ENCODE measurements at places on chromosomes 11 and 22.

DNA sequence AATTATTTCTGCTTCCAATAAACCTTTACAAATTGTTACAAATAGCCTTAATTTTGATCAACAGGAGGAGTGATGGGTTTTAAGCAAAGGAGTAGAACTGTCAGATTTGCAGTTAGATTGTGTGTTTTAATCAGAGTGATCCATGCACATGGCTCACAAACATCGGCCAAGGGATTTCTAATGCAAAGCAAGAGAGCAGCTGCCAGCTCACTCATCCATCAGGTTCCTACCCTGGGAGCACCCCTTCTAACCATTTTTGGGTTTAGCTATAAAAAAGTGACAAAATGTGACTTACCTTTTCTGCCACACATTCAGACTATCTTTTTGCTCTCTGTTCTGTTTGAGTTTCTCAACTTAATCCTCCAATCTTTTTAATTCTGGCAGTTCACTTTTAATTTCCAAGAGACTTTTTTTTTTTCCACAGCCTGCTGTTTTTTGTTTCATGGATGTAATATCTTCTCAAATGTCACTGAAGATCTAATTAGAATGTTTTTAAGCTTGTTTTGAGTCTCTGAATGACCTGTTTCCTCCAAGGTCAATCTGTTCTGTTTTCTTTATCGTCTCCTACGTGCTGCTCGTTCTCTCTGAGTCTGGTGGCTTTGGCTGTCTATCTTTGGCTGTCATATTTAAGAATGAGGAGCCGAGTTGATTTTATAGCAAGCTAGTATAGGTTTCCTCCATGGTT is 6.0 kb downstream of the IZUMO1R start:
- DNase-seq, result no peak

GRCh38 chr22:35638410-35638809 is 9.8 kb upstream of the APOL6 start:
- no peak for DNase-seq

GRCh38 chr22:42719656-42720262 is 911 bp downstream of the A4GALT start:
- DNase-seq, result no peak

- DNase-seq, result no peak
These were observed 36.5 kb downstream of the POU2AF3 start for GRCh38 chr11:111334532-111335502.

DNA sequence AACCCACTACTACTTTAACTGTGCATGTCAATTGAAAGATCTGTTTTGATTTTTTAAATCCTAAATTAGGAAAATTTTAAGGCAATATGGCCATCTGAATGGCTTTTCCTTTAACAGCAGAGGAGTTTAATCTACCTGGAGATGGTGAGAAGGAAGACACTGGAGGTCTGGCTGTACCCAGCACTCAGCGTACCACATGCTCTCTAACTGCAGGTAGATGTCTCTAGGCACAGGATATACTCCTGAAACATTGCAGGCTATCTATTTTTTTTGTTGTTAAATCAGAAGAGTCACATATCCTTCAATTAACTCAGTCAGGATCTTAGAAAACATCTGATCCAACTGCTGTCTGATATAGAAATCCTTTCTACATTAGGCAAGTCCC is 17.3 kb upstream of the CASTOR1 start:
- DNase-seq, result no peak

Measured in RKO (cell line).